ENCODE measurements at places on chromosomes 1 and 21. TPM values are rescaled to one million over a fixed set of nuclear protein-coding genes. Genes with fewer than 3 reads are reported as not detected.

Gene CRP
- not detected for total RNA-seq

Gene SERPINC1
- 0.17 TPM for total RNA-seq

Gene EPHX1
- 2.4 TPM for total RNA-seq

DNA sequence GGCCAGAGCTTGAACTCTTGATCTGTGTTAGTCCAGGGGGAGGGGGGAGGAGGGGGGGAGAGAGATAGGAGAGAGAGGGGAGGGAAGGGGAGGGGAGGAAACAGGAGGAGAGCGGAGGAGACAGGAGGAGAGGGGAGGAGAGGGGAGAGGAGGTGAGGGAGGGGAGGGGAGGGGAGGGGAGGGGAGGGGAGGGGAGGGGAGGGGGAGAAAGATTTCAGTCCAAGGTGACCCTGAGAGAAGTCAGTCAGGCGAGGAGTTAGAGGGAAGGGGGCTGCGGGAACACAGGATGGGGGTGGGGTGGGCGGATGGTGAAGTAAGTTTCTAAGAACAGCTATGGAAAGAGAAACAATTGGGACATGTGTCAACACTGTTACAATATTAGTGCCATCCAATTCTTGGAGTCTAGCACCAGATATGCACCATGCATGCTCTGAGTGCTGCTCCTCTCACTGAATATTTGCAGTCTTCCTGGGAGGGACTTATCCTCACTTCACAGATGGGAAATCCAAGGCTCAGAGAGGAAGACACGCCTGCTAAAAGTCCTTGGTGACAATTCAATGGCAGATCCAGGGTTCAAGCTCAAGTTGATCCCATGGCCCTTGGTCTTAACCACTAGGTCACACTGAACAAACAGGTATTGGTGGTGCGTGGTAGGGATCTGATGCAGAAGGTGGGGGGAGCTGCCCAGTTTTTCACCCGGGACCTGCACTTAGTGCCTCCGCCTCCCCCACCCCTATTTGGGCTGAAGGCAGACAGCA lies 42.5 kb upstream of the ECE1 start:
- no peak for DNase-seq

DNA sequence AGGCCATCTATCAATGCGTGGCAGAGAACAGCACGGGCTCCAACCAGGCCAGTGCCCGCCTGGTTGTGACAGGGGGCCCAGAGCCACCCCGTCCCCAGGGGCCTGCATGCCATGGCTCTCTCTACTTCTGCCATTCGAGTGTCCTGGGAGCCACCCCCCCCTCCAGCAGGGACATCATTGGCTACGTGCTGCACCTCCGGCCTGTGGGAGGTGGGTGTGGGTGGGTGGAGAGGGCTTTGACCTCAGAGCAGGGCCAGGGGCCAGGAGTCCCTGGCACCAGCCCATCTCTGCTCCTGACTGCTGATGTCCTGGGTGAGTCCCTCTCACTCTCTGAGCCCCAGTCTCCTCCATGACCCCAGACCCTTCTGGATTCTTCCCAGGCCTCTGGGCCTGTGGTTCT lies 25.3 kb downstream of the SLC27A3 start:
- DNase-seq = no peak

DNA sequence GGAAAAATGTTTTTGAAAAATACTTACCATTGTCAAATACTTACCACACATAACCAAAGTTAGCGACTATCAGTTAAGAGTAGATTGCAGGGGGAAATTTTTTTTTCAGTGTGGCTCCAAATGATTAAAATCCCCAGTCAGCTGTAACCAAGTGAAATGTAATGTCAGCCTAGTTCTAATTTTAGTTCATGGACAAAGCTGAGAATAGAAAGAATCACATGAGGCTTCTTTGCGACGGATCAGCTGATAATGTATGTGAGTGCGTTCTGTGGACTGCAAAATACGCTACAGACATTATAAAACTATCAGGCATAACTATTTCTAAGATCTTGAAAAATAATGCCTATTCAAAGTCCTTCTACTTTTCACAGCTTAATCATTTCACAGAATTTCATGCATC lies at the start of gene LRRC39:
LRRC39 (minus strand) TSS at position 166 of the 400 bp plus-strand sequence. CDS start 9,740 bp downstream, outside the sequence.
- no peak for DNase-seq

GRCh38 chr1:186841599-186841998 lies 12.8 kb downstream of the PLA2G4A start:
- no peak for DNase-seq

DNA sequence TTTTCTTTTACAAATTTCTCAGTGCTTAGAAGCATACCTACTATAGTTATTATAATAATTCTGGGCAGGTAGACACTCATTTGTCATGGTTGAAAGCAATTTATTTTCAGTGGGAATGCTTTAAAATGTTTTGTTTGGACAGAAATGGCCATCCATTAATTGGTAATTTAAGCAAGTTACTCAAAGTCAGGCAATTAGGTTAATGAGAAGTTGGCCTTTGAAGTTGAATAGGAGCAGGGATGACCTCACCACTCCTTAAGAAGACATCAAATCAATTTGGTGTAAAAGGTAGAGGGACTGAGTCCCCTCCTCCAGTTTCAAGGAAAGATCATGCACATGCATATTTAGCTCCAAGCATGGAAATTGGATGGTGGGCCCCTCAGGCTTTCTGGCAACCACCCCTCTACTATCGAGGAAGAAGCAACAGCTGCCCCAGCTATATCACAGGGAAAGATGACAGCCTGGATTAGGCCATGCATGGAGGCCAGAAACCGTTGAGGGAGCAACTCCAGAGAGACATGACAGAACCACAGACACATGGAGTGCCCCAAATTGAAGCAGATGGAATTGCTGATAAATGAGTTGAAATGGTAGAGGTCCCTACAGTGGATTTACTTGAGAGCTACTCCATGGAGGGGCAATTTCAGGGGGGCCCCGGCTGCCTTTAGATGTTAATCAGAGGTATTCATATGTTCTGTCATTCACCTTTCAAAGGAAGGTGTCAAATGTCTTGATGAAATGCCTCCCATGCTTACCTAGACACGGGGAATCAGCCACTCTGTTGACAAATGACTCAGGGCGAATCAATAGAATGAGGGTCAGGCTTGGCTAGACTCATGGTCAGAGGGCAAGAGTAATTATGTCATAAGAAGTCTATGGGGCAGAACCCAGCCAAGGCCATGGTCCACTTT lies 26.7 kb downstream of the HLX start:
- DNase-seq = no peak

DNA sequence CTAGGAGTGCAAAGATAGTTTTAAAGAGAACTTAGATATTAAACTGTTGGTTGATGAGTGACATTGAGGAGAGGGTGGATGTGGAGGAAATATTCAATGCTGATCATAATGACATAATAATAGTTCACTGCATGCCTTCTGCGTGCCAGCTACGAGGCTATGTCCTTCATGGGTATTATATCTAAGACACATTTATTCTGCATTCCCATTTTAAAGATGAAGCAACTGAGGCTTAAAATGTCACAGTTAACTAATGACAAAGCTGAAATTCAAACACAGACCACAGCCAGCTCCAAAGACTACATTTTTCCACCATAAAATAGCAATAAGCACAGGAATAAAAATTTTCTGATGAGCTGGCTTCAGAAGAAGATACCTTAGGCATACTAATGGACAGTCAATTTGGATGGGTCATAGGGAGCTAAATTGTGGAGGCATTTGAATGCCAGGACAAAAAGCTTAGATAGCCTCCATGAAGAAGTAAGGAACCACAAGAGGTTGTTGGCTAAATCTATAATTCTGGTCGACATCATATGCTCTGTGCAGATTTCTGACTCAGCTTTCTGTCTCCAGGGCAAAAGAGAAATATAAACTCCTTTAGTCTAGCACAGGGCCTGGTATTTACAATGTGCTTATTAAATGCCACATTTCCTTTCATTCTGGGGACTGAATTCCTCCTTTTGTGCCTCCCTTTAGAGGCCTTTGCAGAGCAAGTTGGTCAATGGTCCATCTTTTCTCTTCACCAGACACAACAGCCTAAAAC lies 71.2 kb upstream of the NRIP1 start:
- no peak for DNase-seq

GRCh38 chr1:177092001-177092400 lies 72.5 kb downstream of the ASTN1 start:
- DNase-seq = no peak

All from activated CD4-positive, alpha-beta T cell treated with anti-CD3 and anti-CD28 coated beads, Interleukin-2, amount 10 ng/mL, durations not matched to agents 7 days and 5 days (primary cell).